ENCODE measurements at places on chromosomes 1 and 21.

DNA sequence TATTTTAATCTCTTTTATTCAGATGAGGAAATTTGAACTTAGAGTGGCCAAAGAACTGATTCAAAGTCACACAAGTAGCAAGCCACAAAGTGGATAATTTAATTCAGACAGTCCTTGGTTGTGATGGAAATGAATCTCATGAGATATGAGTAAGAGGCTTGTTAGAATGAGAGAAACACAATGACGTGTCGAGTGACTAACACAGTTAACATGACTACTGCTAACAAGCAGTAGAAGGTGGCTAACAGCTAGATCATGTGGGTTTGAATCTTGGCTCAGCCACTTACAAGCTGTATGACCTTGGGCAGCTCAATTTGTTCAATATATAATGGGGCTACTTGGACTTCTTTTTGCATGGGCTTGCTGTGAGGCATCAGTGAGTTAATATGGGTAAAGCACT is 104.5 kb upstream of the LMO4 start:
- no peak for DNase-seq

DNA sequence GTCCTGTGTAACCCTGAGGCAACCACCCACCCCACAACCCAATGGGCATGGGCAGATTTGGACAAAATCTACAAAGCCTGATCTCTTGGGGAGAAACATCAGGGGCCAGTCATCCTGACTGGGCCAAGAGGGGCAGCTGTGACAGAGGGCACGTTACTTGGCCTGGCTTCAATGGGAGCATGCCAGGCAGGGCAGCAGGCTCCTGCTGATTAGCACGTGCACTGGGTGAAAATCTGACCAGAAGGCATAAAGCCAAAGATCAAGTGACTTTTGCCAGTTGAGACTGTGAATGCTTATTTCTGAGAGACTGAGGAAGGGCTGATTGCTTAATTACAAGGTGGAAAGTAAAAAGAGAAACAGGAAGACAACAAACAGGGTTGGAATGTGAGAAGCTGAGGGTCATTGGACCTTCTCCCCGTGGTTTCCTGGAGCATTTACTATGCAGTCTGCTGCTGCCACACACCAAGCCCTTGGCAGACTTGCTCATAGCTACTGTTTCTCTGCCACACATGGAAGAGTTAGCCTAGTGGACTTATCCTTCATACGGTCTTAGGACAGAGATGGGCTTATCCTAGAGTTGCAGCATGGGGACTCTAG is 39.8 kb upstream of the TNR start:
- DNase-seq: no peak

- DNase-seq: no peak
These were observed 93.1 kb upstream of the TMPRSS2 start for GRCh38 chr21:41600961-41601572.

GRCh38 chr1:155300024-155300423 is 1.2 kb downstream of the PKLR start:
- DNase-seq: no peak

- DNase-seq: no peak
These were observed 28.7 kb downstream of the LYST start for GRCh38 chr1:235838021-235838420.
